T-cell (primary cell): ENCODE measurements at places on chromosomes 2 and 18. TPM values are rescaled to one million over a fixed set of nuclear protein-coding genes. Genes with fewer than 3 reads are reported as not detected.

DNA sequence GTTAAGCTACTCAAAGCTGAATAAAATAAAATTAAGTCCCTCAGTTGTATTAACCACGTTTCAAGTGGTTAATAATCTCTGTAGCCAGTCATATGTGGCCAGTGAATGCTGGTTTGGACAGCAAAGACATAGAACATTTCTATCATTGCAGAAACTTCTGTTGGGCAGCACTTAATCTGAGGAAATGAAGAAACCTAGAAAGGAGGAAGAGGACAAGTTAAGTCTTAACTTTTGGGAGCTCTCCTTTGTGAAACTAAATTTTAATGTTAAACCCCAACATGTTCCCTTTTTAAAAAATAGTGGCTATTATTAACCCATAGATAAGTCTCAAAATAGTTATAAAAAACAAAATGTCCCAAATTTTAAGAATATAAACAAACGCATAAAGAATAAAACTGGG is 421.3 kb downstream of the ARHGAP15 start:
- no peak for DNase-seq

GRCh38 chr18:64097497-64097896 is 51.4 kb downstream of the LINC00305 start:
- DNase-seq: no peak

DNA sequence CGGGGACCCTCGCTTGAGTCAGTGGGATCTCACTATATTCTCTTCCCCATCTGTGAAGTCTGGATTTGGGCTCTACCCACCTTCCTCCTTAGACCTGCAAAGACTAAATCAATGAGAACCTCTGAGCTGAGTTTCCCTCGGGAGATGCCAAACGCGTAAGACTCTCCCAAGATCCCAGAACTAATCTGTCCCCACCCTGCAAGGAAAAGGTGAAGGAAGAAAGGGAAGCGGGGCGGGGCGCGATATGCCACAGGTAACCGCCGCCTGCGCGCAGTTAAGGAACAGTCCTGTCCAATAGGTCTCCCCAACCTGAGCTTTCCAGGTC is 780 bp downstream of the SRD5A2 start:
- DNase-seq: no peak

The UGT1A9 gene
- not detected for total RNA-seq

DNA sequence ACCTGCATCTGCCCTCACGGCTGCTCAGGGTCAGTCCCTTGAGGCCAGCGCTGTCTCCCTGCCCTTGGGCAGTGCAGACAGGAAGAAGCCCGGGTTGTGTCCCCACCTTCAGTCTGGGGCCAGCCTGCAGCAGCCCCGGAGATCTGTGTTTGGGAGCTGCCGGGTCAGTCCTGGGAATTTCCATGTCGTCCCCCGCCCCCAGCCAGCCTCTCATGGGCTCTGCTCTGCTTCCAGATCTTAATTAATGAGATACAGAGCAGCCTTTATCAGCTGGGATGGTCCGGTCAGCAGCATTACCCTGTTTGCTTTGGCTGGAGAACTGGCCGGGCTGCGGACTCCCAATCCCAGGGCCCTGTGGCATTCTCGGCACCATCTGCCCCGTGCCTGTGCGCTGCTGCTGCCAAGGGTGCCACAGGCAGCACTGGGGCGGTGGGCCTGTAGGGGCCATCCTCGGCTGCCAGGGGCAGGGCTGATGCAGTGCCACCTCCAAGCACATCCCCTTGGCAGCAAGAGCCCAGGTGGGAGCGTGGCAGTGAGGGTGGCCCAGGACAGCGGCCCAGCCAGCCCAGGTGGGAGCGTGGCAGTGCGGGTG is 2.4 kb downstream of the BOK start:
- no peak for DNase-seq

DNA sequence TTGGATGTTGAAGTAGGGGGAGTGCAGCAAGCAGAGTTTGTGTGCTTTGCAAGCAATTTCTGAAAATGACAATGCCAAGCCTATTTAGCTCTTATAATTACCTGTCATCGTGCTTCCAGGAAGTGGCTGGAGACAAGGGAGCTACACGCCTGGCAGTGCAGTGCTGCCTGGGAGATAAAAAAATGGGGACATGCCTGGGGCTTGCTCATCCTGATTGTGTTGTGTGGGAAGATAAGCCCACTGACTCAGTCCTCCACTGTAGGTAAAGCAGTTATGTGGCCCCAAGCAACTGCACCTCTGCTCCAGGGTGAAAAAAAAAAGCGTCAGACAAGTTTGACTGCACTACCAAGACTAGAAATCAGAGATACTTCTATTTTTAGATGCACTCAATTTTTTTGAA is 396.9 kb upstream of the NXPH2 start:
- no peak for DNase-seq

The FOSL2 gene
- 144 TPM for total RNA-seq

DNA sequence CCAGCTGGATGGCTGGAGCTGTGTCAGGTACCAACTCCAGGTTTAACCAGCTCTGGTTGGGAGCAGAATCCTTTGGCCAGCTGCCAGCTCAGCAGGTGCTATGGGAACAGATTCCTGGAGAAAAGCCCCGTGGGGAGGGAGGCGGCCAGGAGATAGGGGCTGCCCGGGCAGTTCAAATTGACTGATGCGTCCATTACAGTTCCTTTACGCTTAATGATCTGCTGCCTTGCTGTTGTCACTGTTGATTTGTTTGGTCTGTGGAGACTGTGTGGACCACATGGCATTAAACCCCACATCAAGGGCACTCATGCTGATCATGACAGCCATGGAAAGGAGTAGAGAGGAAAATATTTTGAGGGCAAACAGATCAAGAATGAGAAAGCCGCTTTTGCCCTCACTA is 200.0 kb downstream of the TSN start:
- no peak for DNase-seq

DNA sequence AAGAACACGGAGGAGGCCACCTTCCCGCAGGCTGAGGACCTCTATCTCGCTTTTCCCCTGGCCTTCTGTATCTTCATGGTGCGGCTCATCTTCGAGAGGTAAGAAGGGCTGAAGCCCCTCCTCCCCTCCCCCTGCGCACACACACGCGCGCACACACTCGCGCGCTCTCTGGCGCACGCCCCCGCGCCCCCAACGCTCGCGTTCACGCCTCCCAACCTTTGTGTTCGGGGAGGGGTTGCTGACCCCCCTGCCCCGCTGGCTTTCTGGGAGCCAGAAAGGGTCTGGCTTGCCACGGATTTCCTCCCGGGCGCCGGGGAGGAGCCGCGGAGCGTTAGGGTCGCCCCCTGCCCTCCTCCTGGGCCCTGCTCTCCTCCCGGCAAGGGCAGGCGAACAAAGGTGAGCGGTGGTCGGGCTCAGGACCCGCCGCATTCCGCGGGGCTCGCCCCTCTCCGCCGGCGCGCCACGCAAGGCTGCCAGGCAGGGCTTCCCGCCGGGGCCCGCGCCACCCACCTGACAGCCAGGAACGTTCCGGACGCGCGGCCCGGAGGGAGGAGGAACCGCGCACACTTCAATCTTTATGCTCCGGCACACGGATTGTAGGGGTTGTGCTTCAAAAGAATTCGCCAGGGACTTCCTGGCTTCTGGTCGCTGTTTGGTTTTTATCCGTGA is 583 bp downstream of the CERS6 start:
- DNase-seq: peak; percentile 28

The OTOS gene
- total RNA-seq: not detected

The CCDC102B gene
- total RNA-seq: 4.4 TPM

The EVA1A gene
- not detected for total RNA-seq

The GPAT2 gene
- 3.7 TPM for total RNA-seq

GRCh38 chr2:209901172-209901571 is 101.3 kb upstream of the RPE start:
- no peak for DNase-seq

DNA sequence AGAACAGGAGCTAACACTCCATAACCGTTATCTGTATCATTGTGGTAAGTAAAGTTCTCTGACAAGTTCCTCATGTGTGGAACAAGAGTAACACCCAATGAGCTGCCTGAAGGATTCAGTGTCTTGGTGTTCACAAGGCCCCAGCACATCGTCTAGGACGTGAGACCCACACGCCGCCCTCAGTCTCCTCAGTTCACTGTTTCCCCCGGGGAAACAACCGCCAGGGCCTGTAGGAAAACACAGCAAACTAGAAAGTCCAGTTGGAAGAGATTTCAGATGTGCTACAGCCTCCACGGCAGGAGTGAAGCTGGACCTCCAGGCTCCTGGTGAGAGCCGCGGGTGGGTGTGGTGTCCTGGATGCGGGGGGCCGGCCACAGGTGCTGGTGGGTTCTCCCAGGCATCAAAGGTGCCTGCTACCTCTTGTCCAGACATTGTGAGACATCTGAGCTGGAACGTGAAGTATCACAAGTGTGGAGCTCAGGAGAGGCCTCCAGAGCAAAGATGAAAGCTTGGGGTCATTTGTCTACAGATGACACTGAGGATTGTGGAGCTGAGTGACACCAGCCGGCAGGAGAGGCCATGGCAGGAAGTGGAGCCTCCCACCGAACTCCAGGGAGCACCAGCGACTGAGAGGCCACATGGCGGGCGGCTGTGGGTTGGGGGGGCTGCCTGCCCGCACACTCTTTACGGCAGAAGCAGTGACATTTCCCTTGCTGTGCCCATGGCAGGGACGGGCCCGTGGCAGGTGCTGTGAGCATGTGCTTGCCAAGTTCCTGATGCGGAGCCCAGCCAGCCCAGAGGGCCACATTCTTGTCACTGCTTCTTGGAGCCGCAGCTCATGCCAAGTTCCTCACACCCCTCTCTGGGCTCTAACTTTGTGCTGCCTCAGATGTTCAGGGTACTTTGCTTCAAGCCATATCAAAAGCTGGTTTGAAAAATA is 131.2 kb downstream of the TMEM18 start:
- no peak for DNase-seq

GRCh38 chr2:218024871-218025270 is 22.1 kb upstream of the TNS1 start:
- no peak for DNase-seq

DNA sequence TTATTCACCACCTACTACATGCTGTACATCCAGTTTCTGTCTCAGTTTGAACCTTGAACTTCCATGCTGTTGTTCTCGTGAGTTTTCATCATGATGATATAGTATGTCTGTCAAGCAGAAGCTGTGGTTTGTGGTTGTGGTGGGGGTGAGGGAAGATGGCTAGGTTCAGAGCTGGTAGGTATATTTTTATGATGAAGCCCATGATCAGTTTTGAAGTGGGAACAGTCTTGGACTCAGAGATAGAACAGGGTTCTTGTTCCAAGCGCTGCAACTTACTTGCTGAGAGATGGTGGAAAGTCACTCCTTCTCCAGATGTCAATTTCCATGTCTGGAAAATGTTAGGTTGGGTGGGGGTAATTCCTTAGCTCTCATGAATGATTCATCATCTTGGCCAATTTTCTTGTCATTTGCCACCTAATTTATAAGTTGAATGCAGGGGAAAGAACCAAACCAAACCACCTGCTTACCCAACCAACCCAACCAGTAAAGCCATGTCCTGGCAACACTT is 21.6 kb downstream of the PMAIP1 start:
- DNase-seq: peak; percentile 38

GRCh38 chr18:49690312-49690711 is 123.0 kb downstream of the ACAA2 start:
- DNase-seq: no peak

The TOGARAM2 gene
- total RNA-seq: 2.2 TPM

DNA sequence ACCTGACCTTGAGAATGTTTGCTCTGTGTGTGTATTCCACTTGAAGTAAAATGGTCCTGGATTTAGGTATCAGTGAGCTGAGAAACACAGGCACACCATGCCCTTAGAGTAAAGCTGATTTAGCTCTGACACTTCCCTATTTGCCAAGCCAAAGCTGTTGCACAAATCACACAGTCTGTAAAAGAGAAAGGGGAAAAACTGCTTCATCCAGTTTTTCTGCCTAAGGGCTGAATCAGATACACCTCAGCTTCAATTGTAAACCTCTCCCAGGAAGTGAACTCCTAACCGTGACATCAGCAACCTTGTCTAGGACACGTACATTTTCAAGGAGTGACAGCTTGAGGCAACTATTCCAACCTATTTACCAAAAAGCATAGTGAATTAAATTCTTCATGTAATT is 150.4 kb downstream of the NR4A2 start:
- no peak for DNase-seq

The TDRD15 gene
- total RNA-seq: not detected
